CD8-positive, alpha-beta memory T cell (primary cell): ENCODE measurements at places on chromosomes 5 and 9. TPM values are rescaled to one million over a fixed set of nuclear protein-coding genes. Genes with fewer than 3 reads are reported as not detected.

GRCh38 chr9:124256517-124257069 lies 1.2 kb upstream of the NEK6 start:
- H3K4me1 ChIP-seq: peaks cover 21% of the 10 kb centered on the region
- no peak for DNase-seq
- H3K27me3 ChIP-seq: no peaks in the 10 kb centered on the region
- H3K27ac ChIP-seq: no peak overlapping the region
- no peaks in the 10 kb centered on the region for H3K36me3 ChIP-seq

- H3K4me3 ChIP-seq: no peak overlapping the region
- H3K36me3 ChIP-seq: no peaks in the 10 kb centered on the region
- peaks cover 3% of the 10 kb centered on the region for H3K27me3 ChIP-seq
Observed at GRCh38 chr5:34485768-34486030, 170.4 kb upstream of the RAI14 start.

DNA sequence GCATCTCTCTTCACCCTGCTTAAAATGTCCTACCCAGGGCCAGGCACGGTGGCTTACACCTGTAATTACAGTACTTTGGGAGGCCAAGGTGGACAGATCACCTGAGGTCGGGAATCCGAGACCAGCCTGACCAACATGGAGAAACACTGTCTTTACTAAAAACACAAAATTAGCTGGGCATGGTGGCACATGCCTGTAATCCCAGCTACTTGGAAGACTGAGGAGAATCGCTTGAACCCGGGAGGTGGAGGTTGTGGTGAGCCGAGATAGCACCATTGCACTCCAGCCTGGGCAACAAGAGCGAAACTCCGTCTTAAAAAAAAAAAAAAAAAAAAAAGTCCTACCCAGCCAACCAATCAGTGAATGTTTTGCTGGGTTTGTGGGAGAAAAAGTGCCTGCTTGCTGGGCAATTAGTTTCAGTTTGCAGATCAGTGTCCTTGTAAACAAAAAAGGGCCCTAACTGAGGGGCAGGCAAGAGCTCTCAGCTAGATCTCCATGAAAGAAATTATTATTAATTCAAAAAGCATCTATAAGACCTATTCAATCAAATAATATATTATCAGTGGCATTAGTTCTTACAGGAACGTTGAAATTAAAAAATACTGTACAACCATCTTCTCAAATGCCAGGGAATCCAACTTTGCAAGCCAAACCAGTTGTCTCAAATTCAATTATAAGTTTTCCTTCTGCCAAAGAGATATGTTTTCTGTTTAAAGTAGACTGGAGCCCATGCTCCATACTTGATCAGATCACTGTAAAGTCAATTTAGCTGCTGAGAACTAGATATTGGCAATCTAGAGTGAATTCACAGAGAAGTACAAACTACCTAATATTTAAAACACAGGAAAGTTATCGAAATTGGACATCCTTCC lies 3.9 kb downstream of the MEGF9 start:
- H3K27me3 ChIP-seq: no peaks in the 10 kb centered on the region
- peak; percentile 37 for DNase-seq
- H3K4me3 ChIP-seq: peak overlapping the region; percentile 57
- H3K36me3 ChIP-seq: no peaks in the 10 kb centered on the region
- peak overlapping the region; percentile 11 for H3K27ac ChIP-seq
- H3K4me1 ChIP-seq: peaks cover 38% of the 10 kb centered on the region

GRCh38 chr5:103469288-103470040 lies 93.1 kb downstream of the NUDT12 start:
- no peaks in the 10 kb centered on the region for H3K4me1 ChIP-seq
- no peaks in the 10 kb centered on the region for H3K36me3 ChIP-seq
- no peak overlapping the region for H3K4me3 ChIP-seq

- no peaks in the 10 kb centered on the region for H3K36me3 ChIP-seq
- no peaks in the 10 kb centered on the region for H3K27me3 ChIP-seq
- H3K27ac ChIP-seq: no peak overlapping the region
- DNase-seq: no peak
Observed at GRCh38 chr5:67648201-67648671, 451.6 kb upstream of the CD180 start.

The NR2F1-AS1 gene
- total RNA-seq: not detected

The ADAM19 gene
- total RNA-seq: 26.5 TPM

The BTNL9 gene
- total RNA-seq: not detected
